ENCODE measurements at places on chromosomes 12 and 14.

- no peak for DNase-seq
Measured at GRCh38 chr12:95763809-95764253, 26.7 kb downstream of the NTN4 start.

DNA sequence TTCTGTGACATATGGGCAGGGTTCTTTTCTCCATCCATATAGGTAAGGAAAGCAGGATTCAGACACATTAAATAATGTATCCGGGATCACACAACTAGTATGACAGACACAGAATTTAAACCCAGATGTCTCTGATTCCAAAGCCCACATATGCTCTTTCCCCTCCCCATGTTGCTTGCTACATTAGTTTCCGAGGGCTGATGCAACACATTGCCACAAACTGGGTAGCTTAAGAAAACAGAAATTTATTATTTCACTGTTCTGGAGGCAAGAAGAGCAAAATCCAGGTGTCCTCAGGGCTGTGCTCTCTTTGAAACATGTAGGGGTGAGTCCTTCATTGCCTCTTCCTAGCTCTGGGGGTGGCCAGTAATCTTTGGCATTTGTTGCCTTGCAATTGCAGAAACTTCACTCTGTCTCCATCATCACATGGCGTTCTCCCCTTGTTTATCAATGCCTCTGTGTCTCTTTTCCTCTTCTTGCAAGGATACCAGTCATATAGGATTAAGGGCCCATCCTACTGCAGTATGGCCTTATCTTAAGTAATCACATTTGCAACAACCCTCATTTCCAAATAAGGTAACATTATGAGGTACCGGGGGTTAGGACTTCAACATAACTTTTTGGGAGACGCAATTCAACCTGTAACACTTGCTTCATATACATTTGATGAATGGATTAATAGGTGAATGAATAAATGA is 83.0 kb upstream of the CCND2 start:
- DNase-seq, result no peak

DNA sequence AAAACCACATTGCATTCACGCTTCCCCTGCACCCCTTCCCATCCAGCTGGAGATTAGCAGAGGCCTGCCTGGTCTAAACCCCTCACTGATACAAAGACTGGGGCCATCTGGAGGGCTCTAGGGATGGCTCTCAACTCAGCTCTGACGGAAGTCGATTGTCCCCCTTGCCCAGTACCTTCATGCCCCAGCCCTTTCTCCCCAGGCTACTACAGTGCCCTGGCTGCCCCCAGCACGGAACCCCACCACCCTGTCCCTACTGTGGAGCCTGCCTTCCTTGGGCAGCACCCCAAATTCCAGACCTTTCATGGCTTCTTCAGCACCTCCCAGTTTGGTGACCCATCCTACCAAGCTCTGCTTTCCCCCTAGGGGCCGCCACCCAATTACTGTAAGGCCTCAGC is 25.6 kb downstream of the ZFP36L1 start:
- DNase-seq, result no peak

- DNase-seq, result no peak
Measured at GRCh38 chr14:32324601-32325000, 4.5 kb upstream of the AKAP6 start.

GRCh38 chr14:104106471-104106991 is 21.0 kb downstream of the ASPG start:
- no peak for DNase-seq

- no peak for DNase-seq
Measured at GRCh38 chr12:118098911-118099671, 4.7 kb downstream of the VSIG10 start.

Measured in stimulated activated CD4-positive, alpha-beta T cell treated with anti-CD3 and anti-CD28 coated beads, Interleukin-4, amount 100 ng/mL, for 4 hours (primary cell).